ENCODE measurements at places on chromosomes 4 and X.

DNA sequence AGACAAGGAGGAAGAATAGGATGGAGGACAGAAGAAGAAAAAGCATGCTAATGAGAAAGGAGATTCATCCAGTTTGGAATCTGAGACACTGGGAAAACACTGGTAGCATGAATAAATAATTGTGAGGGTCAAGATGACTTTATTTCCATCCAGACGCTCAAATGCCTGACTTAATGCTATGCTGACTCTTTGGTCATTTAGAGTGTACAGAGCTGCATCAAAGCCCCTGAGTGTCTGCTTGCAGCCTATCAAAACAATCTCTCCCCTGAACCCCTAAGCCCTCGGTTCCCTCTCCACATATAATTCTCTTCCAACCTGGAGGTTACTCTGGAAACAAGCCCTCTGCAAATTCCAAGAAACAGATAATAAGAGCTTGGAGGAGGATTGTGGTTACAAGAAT, 208.8 kb downstream of the MAGEB17 start:
- DNase-seq = no peak

DNA sequence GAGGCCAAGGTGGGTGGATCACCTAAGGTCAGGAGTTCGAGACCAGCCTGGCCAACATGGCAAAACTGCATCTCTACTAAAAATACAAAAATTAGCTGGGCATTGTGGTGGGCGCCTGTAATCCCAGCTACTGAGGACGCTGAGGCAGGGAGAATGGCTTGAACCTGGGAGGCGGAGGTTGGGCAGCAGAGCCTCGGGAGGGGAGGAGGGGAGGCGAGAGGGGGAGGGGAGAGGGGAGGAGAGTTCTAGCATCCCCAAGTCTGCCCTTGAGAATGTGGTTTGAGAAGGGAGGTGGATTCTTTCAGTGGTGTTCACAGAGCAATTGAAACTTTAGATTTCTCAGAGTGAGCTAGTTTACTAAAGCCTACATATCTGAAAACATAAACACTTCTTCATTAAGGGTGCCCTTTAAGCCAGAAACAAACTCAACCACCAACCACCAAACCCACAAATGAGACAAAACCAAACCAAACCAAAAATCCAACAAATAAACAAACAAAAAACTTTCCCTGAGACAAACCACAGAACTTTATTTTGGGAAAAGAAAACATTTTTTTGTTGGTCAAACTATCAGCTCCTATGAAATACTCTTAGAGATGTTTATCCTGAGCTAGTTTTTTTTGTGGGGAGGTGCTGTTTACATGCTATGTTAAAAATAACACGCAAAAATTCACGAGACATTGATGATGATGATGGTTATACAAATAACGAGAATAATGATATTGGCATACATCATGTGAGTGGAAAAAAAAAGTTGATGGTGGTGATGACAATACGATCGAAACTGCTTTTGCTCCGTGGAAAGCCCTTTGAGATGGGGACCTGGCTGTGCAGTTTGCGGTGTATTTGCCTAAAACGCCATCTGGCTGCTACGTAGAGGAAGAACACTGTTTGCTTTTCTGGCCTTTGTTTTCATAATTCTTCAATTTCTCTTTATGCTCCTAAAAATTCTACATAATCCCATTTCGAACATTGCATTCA, 98.2 kb upstream of the PRKX start:
- DNase-seq = peak; percentile 3

GRCh38 chr4:70927502-70928137, 25.5 kb downstream of the MOB1B start:
- DNase-seq = no peak

DNA sequence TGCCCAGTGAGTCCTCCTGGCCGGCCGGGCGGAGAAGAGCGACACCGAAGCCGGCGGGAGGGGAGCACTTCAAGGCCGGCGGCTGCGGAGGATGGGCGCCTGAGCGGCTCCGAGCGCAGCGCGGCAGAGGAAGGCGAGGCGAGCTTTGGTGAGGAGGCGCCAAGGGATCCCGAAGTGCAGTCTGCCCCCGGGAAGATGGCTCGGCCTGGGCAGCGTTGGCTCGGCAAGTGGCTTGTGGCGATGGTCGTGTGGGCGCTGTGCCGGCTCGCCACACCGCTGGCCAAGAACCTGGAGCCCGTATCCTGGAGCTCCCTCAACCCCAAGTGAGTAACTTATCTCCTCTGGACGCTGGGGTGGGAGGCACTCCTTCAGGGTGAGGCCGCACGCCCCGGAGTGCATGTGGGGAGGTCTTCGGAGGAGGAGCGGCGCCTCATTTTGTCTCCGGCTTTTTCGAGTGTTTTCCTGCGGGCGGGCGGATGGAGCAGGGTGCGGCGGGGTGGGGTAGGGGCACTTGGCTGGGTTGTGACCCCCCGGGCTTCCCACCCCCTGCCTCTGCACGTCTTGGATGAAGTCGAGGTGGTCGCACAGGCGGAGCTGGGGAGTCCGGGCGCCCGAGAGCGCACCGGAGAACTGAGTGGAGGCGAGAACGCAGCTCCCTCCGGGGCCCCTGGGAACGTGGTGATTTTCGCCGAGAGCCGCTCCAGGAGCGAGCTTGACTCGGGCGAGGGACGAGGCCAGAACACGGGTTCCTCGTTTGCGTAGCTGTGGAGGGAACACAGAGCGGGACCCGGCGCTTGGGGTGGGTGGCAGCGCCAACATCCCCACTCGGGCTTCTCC, 979 bp downstream of the EFNB1 start:
- peak; percentile 1 for DNase-seq

- DNase-seq = no peak
These were observed 420.1 kb upstream of the INTU start for GRCh38 chr4:127212701-127213100.

GRCh38 chr4:165331823-165332222, 4.4 kb downstream of the MSMO1 start:
- DNase-seq = no peak

- DNase-seq = no peak
These were observed 17.7 kb downstream of the PCDH18 start for GRCh38 chr4:137514406-137515111.

- DNase-seq = no peak
These were observed 77.9 kb upstream of the ADRA2C start for GRCh38 chr4:3688018-3688998.

DNA sequence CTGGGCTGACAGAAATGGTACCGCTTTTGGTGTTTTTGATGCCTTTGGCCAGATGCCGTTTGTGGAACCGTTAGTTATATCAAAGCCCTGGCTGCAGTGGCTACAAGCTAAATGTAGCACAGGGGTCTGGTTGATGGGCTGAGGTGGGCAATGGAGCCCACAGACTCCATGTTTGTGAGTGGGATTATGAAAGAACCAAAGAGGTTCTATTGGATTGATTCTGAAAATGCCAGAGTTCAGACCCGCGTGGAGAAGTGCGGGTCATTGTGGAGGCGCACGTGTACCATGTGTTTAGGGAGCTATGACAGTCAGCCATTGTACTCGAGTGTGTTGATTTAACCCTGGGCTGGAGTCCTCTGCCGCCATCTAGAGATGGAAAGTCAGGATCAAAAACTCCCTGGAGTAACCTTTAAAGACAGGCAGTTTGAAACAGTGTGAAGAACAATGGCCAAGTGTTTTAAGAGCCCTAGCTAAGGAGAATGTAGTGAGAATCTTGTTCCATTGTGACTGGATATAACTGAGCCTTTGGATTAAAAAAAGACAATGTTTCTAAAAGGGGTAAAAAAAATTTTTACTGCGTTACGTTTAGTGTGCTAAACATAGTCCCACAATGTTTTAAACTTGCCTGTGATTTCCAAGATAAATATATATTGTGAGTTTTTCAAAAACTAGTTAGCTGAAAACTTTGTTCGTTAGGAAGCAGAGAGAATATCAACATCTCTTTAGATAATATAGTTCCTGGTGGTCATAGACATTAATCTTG, 12.7 kb downstream of the ART3 start:
- DNase-seq = no peak

DNA sequence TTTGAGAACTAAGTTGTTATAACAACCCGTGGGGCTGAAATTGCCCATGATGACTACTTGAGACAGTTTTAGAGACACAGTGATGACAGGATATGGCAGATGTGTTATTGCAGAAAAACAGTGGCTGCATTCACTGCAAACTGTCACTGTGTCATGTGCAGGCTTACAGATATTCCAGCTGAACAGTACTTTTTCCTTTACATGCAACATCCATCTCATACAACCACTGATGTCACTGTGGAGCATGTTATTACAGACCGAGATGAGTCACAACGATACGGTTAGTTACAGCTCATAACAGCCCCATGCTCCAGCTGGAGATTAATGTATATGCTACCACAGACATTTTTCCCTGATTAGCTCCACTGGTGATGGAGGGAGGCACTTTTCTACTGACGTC, 207.4 kb downstream of the TMA16 start:
- DNase-seq = no peak

GRCh38 chrX:24760363-24761000, 66.8 kb downstream of the POLA1 start:
- DNase-seq = no peak

DNA sequence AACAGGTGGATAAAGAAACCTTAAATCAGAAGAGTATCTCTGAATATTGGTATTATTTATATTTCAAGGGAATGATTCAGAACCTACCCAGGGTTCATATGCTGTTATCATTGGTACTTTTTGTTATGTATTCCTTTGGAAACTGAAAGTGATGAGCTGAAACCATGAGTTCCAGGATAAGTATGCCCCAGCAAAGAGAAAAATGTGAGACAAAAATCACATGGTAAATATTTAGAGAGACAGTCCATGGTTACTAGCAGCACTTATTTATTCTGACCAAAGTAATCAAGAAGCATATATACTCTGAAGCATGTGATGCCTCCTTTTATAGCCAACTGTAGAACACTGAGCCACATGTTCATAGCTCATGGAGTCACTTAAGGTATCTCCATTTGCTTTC, 277.7 kb downstream of the ARAP2 start:
- DNase-seq = no peak
